Ecto neural progenitor cell (in vitro differentiated cells): ENCODE measurements at places on chromosomes 5 and 9.

GRCh38 chr5:144313147-144313726, 142.6 kb downstream of the KCTD16 start:
- DNase-seq: no peak

DNA sequence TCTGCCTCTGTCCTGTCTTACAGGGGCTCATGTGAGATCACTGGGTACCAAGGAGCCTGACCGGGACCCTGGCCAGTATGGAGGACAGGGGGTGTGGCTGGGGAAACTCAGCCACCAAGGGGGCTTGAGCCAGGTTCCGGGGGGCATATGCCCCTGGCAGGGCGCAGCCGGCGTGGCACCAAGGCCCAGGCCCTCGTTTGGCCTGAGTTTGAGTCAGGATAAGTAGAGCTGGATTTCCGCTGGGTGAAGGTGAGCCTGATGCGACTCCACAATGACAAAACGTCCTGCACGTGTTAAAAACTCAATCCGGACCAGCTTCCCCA, 616 bp upstream of the TSPAN17 start:
- no peak for DNase-seq

GRCh38 chr9:124134526-124134925, 123.0 kb downstream of the LHX2 start:
- no peak for DNase-seq

DNA sequence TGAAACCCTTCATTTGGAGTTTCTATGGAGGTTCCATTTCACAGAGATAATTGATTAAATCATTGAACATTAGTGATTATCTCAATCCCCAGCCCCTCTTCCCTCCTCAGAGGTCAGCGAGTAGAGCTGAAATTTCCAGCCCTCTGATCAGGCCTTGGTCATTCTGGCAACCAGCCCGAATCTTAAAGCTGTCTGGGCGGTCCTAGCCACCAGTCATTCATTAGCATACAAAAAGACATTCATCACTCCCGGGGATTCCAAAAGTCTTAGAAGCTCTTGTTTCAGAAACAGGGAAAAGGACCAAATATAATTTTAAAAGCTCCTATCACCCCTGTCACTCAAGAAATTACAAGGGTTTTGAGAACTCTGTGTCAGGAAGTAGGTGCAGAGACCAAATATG, 41.3 kb downstream of the ZNF474 start:
- no peak for DNase-seq

DNA sequence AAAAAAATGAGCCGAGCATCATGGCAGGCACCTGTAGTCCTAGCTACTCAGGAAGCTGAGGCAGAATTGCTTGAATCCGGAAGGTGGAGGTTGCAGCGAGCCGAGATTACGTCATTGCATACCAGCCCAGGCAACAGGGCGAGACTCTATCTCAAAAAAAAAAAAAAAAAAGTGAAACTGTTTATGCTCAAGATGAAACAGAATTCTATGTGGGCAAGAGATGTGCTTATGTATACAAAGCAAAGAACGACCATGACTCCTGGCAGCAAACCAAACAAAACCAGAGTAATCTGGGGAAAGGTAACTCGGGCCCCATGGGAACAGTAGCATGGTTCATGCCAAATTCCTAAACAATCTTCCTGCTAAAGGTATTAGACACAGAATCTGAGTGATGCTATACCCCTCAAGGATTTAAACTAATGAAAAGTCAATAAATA, 32.6 kb upstream of the PLAC8L1 start:
- DNase-seq: no peak

DNA sequence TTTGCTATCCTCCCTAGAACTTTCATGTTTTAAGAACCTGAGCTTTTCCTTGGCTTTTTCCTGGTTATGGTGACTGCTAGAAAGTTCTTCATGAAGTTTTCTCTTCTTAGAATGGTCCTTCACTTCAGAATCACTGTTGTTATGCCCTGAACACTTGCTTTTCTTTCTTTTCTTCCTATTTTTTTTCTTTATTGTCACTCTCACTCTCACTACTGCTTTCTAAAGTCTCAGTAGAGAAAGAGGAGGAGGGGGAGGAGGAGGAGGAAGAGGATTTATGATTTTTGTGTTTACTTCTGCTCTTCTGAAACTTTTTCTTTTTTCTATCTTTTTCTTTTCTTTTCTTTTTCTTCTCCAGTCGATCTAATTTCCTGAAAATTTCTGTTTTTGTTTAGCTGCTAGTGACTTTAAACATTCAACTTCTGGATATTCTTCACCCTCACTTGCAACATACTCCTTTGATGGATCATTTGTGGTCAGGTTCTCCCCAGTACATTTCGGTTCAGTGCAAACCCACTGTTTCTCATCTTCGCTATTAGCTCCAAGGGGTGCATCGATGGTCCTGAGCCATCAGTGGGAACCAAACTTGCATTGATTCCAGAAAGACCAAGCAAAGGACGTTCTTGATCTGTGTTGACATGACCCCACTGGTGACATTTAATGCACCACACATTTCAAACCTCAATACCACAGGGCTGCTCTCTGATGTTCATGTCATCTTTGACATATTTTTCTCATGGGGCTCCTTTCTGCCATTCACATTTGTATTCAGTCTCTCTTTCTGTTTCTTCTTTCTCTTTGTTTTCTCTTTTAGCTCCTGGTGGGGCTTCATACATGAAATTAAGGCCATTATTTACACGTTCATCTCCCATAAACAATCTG, 81.6 kb upstream of the HAND1 start:
- no peak for DNase-seq

GRCh38 chr5:79301046-79301712, 65.2 kb downstream of the JMY start:
- DNase-seq: no peak

DNA sequence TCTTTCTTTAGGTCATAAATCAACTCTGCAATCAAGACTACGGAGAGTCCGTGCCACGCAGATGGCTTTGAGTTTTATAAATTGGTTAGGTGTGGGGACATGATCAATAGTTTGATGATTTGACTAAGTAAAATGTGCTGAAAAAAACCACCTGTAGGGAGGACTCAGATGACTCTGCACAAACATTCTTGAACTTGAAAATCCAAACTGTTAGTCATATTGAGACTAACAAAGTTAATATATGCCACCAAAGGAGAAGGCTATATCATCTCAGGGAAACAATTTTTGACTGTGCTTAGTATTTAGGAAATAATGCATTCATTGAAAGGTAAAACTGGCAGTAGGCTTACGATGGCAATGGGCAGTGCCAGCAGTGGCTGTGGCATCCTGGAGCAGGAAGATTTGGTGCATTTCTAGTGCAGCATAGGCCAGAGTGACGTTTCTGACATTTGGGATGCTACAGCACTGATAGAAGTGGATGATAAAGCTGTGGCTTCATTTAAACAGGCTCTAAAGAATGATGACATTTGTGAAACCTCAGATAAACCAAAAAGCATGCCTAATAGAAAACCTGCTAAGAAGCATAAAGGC, 291.1 kb downstream of the MLLT3 start:
- DNase-seq: no peak

GRCh38 chr5:20017021-20017420, 29.0 kb upstream of the CDH18 start:
- no peak for DNase-seq
